ENCODE measurements at places on chromosomes 4 and X.

GRCh38 chr4:57305836-57306235, 195.7 kb upstream of the IGFBP7 start:
- no peak for DNase-seq

DNA sequence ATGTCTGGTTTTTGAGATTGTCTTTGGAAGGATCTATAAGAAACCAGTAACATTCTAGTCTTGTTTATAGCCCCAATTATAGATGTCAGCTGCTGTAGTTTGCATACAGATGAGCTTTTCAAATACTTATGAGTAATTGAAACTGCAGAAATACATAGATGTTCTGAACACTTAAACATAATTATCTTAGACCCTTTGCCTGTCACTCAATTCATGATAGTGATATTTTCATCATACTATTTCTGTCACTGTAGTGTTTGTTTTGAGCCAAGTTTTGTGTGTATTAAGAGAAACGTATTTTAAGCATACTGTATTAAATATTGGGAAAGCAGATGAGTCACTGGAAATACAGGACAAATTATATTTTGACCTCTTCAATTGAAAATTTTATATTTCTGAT, 69.8 kb upstream of the SMARCA5 start:
- no peak for DNase-seq

- DNase-seq: peak; percentile 97
These were observed 64.8 kb downstream of the TBC1D9 start for GRCh38 chr4:140691369-140691768.

GRCh38 chr4:7607156-7607910, 172.6 kb upstream of the PSAPL1 start:
- DNase-seq: no peak

DNA sequence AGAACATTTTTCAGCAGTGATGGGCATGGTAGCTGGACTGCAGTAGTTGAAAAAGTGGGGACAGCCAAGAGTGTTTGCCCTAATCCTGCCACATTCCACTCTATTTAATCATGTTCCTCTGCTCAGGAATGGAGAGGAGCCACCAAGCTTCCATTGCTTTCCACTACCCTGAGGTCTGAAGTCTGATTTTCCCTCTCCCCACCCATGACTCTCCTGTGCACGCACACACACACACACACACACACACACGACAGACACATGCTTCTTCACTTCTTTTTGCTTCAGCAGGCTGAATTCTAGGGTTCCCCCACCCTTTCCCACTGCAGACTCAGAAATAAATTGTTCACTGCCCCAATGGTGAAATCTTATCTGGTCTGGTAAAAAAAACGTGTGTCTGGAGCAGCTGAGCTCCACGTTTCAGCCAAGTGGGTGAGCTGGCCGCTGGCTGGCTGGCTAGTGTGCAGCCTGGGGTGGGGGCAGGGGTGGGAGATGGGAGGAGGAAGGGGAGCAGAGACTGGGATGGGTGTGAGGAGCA, 142.7 kb upstream of the NALF2 start:
- no peak for DNase-seq

DNA sequence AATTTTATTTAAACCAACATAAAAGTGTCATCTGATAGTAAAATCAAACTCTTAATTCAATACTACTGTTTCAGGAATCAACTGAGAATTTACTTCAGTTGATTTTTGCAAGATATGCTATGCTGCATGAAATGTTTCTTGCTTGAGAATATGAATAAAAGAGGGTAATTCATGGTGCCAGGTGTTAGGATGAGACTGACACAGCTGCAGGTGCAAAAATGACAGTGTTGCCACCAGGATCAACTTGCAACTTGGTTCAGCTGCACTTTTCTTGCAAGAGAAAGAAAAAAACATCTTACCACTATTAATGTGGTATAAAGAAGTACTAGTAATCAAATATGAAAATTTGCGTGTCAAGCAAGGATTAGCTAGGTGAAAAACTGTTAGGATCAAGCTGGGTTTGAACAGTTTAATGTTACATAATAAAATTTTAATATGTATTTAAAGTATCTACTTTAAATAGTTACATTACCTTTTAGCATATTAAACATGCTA, 49.7 kb downstream of the CHIC2 start:
- no peak for DNase-seq

DNA sequence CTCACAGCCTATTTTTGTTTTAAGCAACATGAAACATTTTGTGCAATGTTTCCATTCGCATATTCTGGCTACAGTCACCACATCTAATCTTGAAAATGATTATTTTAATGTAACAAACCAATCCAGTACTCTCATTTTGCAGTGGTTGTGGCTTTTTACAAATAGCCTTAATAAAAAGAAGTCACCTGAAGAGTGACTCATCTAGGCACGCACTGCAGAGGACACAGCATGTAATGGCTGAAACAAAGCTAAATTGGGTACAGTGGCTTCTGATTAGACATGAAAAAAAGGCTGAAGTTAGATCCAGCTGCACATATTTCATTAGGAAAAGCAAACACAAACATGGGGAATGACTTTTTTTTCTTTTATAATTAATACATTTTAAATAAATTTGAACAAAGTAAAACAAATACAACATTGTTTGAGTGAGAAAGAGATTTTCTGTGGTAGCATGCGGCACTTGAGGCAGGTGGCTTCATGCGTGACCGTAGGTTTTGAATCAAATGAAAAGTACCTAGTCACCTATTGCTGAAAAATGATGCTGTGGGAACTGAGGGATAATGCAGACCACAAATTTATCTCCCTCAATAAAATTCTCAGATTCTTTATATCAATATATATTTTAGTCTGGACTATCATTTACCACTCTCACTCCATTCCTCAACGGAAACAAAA, 240.8 kb upstream of the DDX53 start:
- DNase-seq: no peak

DNA sequence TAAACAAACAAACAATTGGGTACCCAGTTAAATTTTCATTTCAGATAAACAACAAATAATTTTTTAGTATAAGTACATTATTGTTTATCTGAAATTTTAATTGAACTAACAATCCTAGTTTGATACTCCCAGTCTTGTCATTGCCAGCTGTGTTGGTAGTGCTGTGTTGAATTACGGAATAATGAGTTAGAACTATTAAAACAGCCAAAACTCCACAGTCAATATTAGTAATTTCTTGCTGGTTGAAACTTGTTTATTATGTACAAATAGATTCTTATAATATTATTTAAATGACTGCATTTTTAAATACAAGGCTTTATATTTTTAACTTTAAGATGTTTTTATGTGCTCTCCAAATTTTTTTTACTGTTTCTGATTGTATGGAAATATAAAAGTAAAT, 2.9 kb downstream of the CXCL8 start:
- DNase-seq: no peak

GRCh38 chr4:71564775-71565174, 219.1 kb downstream of the GC start:
- no peak for DNase-seq

GRCh38 chr4:18051281-18051680, 29.7 kb upstream of the LCORL start:
- DNase-seq: no peak

GRCh38 chrX:134653835-134654234, 4.4 kb downstream of the PLAC1 start:
- DNase-seq: no peak

- no peak for DNase-seq
These were observed 979 bp downstream of the RP2 start for GRCh38 chrX:46837558-46838485.

GRCh38 chrX:140157611-140158010, 192.3 kb upstream of the CXorf66 start:
- DNase-seq: no peak

DNA sequence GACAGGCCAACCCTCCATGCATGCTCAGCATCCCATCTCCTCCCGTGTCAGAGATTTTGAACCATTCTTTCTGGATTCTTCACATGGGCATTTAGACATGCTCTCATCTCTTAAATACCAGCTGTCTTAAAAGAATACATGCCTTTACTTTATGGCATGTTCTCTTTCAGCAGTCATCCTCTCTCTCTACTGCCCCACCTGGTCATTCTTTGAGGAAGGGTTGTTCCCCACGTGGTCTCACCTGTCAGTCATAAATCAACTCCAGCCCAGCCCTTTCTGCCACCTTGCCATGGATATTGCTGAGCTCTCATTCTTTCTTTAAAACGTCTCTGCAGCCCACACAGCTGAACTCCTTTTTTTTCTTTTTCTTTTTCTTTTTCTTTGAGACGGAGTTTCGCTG, 111.3 kb downstream of the ARHGAP10 start:
- no peak for DNase-seq

- no peak for DNase-seq
These were observed 1.3 kb downstream of the LDB2 start for GRCh38 chr4:16896881-16897750.

GRCh38 chr4:604131-604530, 21.2 kb upstream of the PDE6B start:
- DNase-seq: no peak

- no peak for DNase-seq
These were observed 7.4 kb downstream of the CORIN start for GRCh38 chr4:47830265-47831025.

- DNase-seq: no peak
These were observed 376.4 kb downstream of the KCTD8 start for GRCh38 chr4:44071959-44072955.

DNA sequence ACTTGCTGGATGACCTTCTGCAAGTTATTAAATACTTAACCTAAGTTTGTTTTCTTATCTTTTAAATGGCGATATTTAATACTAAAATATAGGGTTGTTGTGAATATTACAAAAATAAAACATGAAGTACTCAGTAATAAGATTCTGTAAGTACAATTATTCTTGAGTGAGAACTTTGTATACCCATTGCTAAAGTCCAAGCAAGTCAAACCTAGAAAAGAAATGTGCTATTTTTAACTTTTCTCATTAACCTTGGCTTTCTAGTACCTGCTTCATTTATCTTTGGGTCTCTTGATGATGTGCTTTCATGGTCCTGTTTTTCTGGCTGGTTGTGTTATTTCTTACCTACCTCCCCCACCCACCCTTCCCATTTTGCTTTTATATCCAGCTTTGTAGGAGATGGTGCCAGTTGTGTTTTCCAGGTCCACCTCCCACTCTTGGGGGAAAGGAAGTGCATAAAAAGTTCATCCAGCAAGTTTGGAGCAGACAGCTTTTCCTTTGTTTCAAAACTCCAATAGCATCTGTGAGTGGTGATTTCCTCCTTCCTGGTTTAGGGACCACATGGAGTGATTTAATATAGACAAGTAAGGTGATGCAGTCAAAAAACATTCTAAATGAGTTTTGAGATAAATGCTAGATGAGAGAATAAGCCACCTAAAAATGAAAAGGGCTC, 7.5 kb upstream of the CXCL8 start:
- no peak for DNase-seq

GRCh38 chr4:185209031-185209851, at the start of gene SNX25:
Gene SNX25, plus strand, starts transcription at chr4:185209598. Its CDS starts 229 bp downstream, at chr4:185209827.
- DNase-seq: peak; percentile 70

GRCh38 chrX:129930941-129931410, 25.0 kb downstream of the UTP14A start:
- no peak for DNase-seq

- DNase-seq: peak; percentile 17
These were observed 40.0 kb upstream of the SMARCA5 start for GRCh38 chr4:143473334-143474126.

GRCh38 chr4:185311113-185311888, 84.4 kb downstream of the LRP2BP start:
- DNase-seq: no peak

DNA sequence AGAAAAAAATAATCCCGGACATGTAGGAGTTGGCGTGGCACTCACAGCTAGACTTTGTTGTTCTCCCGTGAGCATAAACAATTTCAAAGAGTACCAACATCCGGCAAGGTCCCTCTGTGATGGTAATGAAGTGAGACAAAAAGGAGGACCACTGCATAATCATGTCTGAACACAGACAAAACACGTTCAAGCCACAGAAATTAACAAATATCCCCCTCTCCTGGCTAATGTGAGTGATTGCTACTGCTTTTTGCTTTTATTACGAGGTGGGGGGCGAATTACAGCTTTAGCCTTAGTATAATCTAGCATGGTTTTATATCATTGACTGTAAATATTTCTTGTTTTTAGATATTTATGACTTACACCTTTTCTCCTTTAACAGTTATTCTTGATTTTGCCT, 118.5 kb downstream of the PLS3 start:
- DNase-seq: no peak

- no peak for DNase-seq
These were observed 133.4 kb downstream of the RTL9 start for GRCh38 chrX:110491846-110492620.

DNA sequence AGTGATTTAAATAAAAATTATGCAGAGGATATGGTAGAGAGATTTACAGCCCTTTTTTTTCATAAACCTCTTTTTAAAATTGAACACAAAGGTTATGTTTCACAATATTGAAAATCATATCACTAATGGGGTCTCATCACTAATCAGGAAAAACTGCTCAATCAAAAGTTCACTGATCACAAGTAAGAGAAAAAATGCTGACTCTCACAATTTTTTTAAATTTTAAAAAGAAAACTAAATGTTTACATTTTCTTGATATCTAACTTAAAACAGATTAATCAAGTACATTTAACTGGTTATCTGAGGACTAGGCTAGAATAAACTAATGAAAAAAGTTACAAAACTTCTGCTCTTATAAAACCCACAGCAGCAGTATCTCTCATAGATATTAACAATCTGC, 8.5 kb downstream of the LAMTOR3 start:
- DNase-seq: no peak

DNA sequence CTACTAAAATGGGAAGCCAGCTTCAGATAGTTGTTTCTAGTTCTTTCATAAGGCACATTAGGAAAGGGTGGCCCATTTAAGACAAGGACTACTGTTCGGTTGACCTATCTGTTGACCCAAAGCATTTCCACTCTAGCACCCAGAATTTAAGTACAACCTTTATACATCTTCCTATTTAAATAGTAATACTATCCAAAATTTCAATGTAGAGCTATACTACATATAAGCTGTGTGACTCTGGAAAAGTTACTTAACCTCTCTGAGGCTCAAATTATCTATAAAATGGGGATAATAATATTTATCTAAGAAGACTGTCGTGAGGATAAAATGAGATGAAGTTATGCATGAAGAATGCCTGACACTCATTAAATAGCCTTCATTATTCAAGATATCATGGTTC, 82.0 kb upstream of the TMEM164 start:
- DNase-seq: no peak

DNA sequence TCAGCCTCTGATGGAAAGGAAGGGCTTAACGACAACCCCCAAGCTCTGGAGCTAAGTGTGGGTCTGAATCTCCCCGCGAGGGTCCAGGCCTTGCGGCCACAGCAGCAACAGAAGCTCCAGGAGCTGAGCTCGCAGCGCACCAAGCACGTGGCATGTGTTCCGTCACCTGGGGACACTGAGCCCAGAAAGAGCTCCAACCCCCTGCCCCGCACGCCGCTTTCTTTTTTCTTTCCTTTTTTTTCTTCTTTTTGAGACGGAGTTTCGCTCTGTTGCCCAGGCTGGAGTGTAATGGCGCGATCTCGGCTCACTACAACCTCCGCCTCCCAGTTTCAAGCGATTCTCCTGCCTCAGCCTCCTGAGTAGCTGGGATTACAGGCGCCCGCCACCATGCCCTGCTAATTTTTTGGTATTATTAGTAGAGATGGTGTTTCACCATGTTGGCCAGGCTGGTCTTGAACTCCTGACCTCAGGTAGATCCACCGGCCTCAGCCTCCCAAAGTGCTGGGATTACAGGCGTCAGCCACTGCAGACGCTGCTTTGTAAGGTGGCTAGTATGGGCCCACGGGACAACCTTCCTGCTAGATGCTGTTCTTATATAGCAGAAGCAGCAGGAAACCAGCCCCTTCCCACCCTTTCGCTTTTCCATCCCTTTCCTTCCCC, 685 bp upstream of the TNIP2 start:
- DNase-seq: no peak

GRCh38 chr4:182325848-182326255, 82.7 kb downstream of the TENM3 start:
- no peak for DNase-seq
